H54 (cell line): ENCODE measurements at places on chromosomes 11 and 22.

GRCh38 chr22:49270595-49271368, 556.9 kb downstream of the BRD1 start:
- no peak for DNase-seq

DNA sequence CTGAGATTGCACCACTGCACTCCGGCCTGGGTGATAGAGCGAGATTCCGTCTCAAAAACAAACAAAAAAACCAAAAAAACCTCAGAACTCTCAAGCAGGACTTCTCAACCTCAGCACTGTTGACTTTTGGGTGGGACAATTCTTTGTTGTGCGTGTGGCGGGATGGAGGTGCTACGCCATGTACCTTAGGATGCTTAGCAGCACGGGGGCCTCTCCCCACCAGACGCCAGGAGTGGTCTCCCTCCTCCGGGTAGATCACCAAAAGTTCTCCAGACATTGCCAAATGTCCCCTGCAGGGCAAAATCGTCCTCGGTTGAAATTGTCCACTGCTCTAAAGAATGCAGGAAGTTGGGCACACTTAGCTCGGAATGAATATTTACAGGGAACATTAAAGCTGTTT, 26.9 kb upstream of the ATXN10 start:
- DNase-seq: no peak

DNA sequence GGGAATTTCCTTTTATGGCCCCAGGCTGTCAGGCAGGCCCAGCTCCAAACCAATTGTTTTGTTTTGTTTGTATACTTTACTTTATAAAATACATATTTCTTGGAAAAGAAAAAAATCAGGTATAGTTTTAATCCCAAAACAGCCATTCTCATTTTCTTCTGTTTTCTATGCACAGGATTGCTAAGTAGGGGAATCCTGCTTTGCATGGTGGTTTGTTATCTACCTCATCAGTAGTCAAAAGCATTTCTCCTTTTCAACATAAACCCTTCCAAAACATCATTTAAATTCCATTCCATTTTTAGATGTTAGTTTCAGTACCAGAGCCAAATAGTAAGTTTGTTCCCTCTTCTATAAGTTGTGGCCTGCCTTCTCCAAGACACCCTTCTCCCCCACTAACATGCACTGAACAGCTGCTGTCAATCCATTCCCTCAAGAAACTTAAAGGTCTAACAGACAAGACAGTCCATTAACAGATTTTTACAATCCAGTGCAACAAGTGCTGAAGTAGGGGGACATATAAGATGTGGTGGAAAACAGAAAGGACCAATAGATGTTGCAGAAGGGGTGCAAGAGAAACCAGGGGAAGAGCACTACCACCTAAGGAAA, 3.7 kb downstream of the ILK start:
- no peak for DNase-seq

- DNase-seq: no peak
These were observed 24.4 kb upstream of the IZUMO1R start for GRCh38 chr11:94279996-94280395.

GRCh38 chr22:43441751-43442150, 29.9 kb downstream of the MPPED1 start:
- DNase-seq: no peak

GRCh38 chr11:19598456-19598855, 114.2 kb upstream of the NAV2 start:
- no peak for DNase-seq

GRCh38 chr11:79150320-79150719, 290.5 kb downstream of the TENM4 start:
- DNase-seq: no peak

DNA sequence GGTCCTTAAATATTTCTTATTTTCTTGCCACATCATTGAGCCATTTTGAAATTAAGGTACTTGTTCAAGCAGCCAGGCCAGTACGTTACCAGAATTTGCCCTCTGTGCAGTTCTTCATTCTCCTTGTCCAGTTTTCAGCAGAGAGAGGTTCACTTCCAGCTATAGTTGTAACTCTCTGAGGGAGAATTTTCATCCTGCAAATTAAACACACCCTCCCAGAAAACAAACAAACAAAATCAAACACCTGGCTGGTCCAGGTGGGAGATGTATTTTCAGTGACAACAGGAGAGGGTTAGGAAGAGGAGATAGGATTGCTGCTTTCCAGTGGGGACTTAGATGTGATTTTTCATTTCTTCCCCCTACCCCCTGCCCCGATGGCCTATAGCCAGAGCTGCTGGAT, 45.0 kb downstream of the LHFPL7 start:
- no peak for DNase-seq

DNA sequence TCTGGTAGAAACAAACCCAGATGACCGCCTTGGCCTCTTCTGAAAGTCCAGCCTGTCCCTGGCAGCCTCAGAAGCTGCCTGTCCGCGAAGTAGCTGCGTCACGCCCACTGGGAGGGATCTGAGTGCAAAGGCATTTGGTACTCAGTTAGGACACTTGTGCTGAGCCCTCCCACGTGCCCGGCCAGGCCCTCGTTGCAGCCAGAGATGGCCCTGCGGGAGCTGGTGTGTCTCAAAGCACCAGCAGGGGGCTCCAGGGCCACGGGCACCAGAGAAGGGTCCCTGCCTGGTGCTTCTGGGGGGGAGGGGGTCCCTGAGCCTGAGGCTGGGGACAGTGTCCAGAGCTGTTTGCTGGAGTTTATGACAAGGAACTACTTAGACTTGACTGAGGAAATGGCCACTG, 5.8 kb downstream of the SELENOO start:
- no peak for DNase-seq

- no peak for DNase-seq
These were observed 66.9 kb downstream of the SPON1 start for GRCh38 chr11:14029440-14029839.

DNA sequence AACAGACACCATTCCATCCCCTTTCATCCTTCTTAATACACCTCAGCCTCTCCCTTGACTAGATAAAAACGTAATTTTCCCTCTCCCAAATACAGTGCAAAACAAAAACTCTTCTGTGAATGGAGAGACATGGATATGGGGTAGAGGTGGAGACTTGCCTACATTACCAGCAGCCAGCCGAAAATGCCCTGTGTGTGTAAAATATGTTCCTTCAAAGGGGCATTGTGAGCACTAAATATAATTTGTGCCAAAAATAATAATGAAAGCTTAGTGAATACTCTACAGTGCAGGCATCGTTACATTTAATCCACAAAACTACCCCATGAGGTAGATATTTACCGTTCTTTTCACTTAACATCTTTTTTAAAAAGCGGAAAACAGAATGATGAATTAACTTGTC, 1.0 kb upstream of the TRIM44 start:
- no peak for DNase-seq

GRCh38 chr11:96306933-96307775, 35.8 kb downstream of the MAML2 start:
- no peak for DNase-seq
